ENCODE measurements at places on chromosomes 5 and 9. TPM values are rescaled to one million over a fixed set of nuclear protein-coding genes. Genes with fewer than 3 reads are reported as not detected.

GRCh38 chr9:69546265-69546664 is 125.9 kb downstream of the APBA1 start:
- DNase-seq, result no peak

- no peak for DNase-seq
These were observed 176.5 kb upstream of the GAS1 start for GRCh38 chr9:87123830-87124229.

DNA sequence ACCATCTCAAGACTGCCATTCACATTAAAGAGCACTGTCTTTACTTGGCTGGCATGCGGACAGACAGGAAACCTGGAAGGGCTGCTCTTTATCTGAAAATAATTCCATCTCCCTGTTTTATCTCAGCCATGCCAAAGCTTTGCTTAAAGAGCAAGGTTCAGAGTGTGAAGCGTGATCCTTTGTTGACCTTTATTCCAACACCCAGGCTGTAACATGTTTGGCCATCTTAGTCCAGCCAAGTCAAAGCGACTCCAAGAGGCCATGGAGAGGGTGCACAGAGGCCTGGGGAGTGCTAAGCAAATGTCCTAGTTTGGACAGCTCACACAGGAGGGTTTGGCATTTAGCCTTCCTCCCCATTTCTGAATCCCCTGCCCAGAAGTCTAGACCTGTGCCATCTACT is 194.7 kb downstream of the PJA2 start:
- DNase-seq, result no peak

GRCh38 chr5:166499447-166500240 is 1791.8 kb upstream of the WWC1 start:
- no peak for DNase-seq

DNA sequence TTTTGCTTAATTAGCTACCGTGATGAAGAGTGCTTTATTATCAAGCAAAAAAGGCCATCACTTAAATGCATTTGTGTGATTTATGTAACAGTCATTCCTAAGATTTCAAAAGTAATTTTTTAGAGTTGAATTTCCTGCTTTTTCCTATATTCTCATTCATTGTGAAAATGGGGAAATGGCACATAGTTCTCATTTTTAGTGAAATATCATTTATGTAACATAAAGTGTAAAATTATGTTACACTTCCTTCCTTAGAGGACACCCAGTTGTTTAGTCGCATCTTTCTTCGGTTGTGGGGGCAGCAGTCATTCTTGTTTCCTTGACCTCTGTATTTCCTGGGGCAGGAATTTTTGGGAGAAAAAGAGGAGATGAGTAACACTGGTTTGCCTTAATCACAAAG is 142.8 kb downstream of the MAST4 start:
- no peak for DNase-seq

GRCh38 chr5:113510836-113511451 is 2.5 kb upstream of the YTHDC2 start:
- DNase-seq, result no peak

- DNase-seq, result no peak
These were observed 35.4 kb upstream of the TGFBI start for GRCh38 chr5:135993335-135993879.

Gene GRXCR2
- not detected for total RNA-seq

Gene EQTN
- total RNA-seq, result not detected

All from activated CD4-positive, alpha-beta T cell treated with anti-CD3 and anti-CD28 coated beads, Interleukin-2, amount 10 ng/mL, durations not matched to agents 7 days and 5 days (primary cell).